Caki2 (cell line): ENCODE measurements at places on chromosomes 6 and 20. TPM values are rescaled to one million over a fixed set of nuclear protein-coding genes. Genes with fewer than 3 reads are reported as not detected.

Gene SPTLC3
- total RNA-seq: 8.3 and 8.5 TPM in 2 replicates

Gene HLA-DQB2
- not detected in 2 replicates for total RNA-seq

Gene CALHM5
- total RNA-seq: 3.0 and 3.2 TPM in 2 replicates

Gene BTN1A1
- 0.47 TPM in 1 of 2 replicates, not detected in the other for total RNA-seq

Gene HSPA12B
- total RNA-seq: not detected in 2 replicates

Gene LAMA4
- total RNA-seq: 12.0 and 12.4 TPM in 2 replicates

Gene NKAIN2
- total RNA-seq: 1.1 and 2.5 TPM in 2 replicates

Gene VNN1
- total RNA-seq: not detected in 2 replicates

Gene TRIM40
- total RNA-seq: not detected in 2 replicates

Gene LKAAEAR1
- 14.4 and 25.2 TPM in 2 replicates for total RNA-seq

Gene CCR6
- 2.1 and 2.3 TPM in 2 replicates for total RNA-seq

Gene XKR7
- total RNA-seq: 8.1 and 9.7 TPM in 2 replicates

Gene SLC13A3
- 0.26 and 0.84 TPM in 2 replicates for total RNA-seq

Gene IYD
- not detected in 2 replicates for total RNA-seq

Gene FOXQ1
- 13.6 and 23.2 TPM in 2 replicates for total RNA-seq

Gene OXT
- not detected in 2 replicates for total RNA-seq

Gene GRM1
- 0.20 and 0.41 TPM in 2 replicates for total RNA-seq

Gene GABRR1
- 0.61 TPM in 1 of 2 replicates, not detected in the other for total RNA-seq

Gene ESF1
- 5.3 and 8.9 TPM in 2 replicates for total RNA-seq

Gene BMP7
- total RNA-seq: 0.24 TPM in 1 of 2 replicates, not detected in the other

Gene VSX1
- not detected in 2 replicates for total RNA-seq

Gene BFSP1
- total RNA-seq: 26.7 and 37.0 TPM in 2 replicates

Gene RAB23
- total RNA-seq: 17.0 and 25.2 TPM in 2 replicates

Gene TXLNB
- total RNA-seq: not detected in 2 replicates

Gene GNAS-AS1
- 3.1 and 5.2 TPM in 2 replicates for total RNA-seq

Gene MACROD2
- total RNA-seq: 0.26 and 3.4 TPM in 2 replicates

Gene MYT1
- not detected in 2 replicates for total RNA-seq

Gene SALL4
- total RNA-seq: 2.9 TPM in 1 of 2 replicates, not detected in the other

Gene EPB41L1
- total RNA-seq: 44.7 and 54.4 TPM in 2 replicates

Gene CRIP3
- not detected in 2 replicates for total RNA-seq

Gene CRISP3
- total RNA-seq: not detected in 2 replicates

Gene PBX2
- total RNA-seq: 80.1 and 87.2 TPM in 2 replicates

Gene CFAP206
- 4.0 and 4.1 TPM in 2 replicates for total RNA-seq

Gene CDC40
- 13.4 and 15.1 TPM in 2 replicates for total RNA-seq

Gene APCDD1L
- not detected in 2 replicates for total RNA-seq

Gene RSPO3
- 2.4 and 7.7 TPM in 2 replicates for total RNA-seq

Gene UBE2J1
- total RNA-seq: 26.9 and 33.1 TPM in 2 replicates

Gene SAMD10
- 0.95 and 1.2 TPM in 2 replicates for total RNA-seq

Gene LY6G6D
- total RNA-seq: not detected in 2 replicates

Gene IL17F
- total RNA-seq: not detected in 2 replicates

Gene EPPIN
- not detected in 2 replicates for total RNA-seq

Gene MYB
- 0.95 TPM in 1 of 2 replicates, not detected in the other for total RNA-seq

Gene PTPRK
- 21.6 and 32.6 TPM in 2 replicates for total RNA-seq

Gene AARS2
- total RNA-seq: 20.0 and 23.9 TPM in 2 replicates
